Left ventricle myocardium inferior (tissue), 1 donor: ENCODE measurements at places on chromosomes 12 and 14. TPM values are rescaled to one million over a fixed set of nuclear protein-coding genes. Genes with fewer than 3 reads are reported as not detected.

- no peak for DNase-seq
These were observed 806.2 kb downstream of the GALC start for GRCh38 chr14:87186737-87187136.

TPCN1 gene
- total RNA-seq = 153 TPM

GRCh38 chr12:58741226-58741625, 179.1 kb downstream of the LRIG3 start:
- no peak for DNase-seq

HAL gene
- not detected for total RNA-seq

DNA sequence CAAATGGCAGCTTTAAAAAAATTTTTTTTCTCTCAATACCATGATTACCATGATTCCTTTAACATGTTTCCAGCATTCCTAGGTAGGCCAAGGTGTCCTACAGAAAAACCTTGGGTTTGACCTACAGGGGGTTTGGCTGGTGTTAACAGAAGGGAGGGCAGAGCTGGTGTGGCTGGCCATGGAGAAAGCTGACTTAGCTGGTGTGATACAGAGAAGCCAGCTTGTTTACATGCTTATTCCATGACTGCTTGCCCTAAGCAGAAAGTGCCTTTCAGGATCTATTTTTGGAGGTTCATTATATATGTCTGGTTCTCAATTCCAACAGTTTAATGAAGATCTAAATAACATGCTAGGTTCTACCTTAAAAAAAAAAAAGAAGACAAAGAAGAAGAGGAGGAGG, 68.6 kb downstream of the EEA1 start:
- DNase-seq = no peak

DNA sequence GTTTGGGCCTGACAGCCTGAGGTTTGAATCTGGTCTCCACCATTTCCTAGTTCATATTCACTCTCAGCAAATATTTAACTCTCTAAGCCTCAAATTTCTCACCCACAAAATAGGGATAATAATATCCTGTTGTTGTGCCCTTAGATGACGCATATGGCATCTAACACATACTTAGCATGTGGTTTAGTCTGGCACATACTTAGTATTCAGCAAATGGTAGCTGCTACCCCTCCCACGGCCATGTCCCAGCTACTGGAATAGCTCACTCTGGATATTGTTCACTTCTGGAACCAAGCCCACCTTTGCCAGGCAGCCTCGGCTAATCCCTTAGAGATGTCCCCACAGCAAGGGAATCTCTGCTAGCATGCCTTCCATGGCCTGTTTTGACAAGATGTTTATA, 53.3 kb downstream of the BICD1 start:
- DNase-seq = no peak

- DNase-seq = no peak
These were observed 22.8 kb upstream of the TMTC2 start for GRCh38 chr12:82663893-82664292.

GRCh38 chr14:20440465-20440864, 4.5 kb upstream of the KLHL33 start:
- no peak for DNase-seq

GRCh38 chr12:105032703-105033357, 46.7 kb downstream of the NOPCHAP1 start:
- no peak for DNase-seq

- DNase-seq = peak; percentile 41
These were observed 4.7 kb upstream of the DIO2 start for GRCh38 chr14:80215756-80216581.

GRCh38 chr12:117514016-117514415, 152.6 kb upstream of the NOS1 start:
- DNase-seq = no peak

- no peak for DNase-seq
These were observed 185.3 kb downstream of the TSPAN9 start for GRCh38 chr12:3262470-3262869.

GRCh38 chr14:89827265-89827664, 127.3 kb downstream of the EFCAB11 start:
- DNase-seq = no peak

- DNase-seq = peak; percentile 18
These were observed 380.1 kb downstream of the RAD51B start for GRCh38 chr14:68199554-68200151.

TAS2R14 gene
- 0.58 TPM for total RNA-seq

GRCh38 chr12:111467092-111467856, 61.6 kb downstream of the SH2B3 start:
- no peak for DNase-seq

DNA sequence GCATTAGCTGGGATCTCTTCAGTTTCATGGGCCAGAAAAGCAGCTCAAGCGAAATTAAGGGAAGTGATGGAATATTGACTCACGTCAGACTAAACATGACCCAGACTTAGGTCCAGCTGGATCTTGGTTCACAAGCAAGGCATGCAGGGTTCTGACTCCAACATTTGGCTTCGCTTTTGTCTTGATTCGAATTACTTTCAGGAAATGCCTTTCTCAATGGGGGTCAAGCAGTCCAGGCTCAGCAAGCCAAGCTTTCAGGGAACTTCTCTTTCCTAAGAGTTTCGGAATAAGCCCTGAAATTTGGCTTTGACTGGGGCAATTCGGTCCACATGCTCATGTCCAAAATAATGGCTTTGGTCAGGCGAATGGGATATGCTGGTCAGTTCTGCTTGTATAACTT, 678.7 kb upstream of the TMEM132C start:
- no peak for DNase-seq

DNA sequence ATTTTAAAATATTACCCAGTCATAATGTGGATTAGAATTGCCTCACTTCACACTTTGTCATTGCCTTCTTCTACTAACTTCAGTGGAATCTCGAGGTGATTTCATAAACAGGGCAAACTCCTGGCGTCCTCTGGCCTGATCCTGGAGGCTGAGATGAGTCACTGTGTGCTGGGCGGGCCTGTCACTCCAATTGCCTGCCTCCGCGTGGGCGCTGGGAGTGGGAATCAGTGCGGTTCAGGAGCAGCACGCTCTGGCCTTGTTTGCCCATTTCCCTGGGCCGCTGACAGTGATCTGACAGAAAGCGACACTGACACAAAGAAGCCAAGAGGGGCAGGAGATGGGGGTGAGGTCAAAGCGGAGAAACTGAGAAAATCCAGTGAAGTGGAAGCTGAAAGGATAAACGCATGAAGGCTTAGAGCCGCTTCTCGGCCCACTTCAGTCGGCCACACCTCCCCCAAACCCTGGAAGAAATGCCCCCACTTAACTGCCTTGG, 29.7 kb downstream of the LGR5 start:
- DNase-seq = no peak

NANOG gene
- not detected for total RNA-seq

DNA sequence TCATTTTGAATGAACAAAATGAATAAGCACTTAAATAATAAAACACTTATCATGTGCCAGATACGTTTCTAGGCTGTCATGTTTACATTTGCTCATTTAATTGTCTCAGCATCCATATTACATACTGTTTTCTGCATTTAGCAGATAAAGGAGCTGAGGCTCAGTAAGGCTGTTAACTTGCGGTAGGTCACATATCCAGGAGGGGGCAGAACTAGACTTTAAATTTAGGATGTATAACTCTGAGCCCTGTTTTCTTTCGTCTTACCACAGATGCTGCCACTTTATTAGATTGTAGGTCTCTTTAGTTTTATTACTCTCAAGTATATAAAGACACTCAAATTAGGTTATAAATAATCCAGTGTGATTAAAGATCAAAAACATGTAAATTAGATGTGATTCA, 17.7 kb downstream of the IRAK4 start:
- DNase-seq = no peak

PKP2 gene
- 428 TPM for total RNA-seq

IRAK3 gene
- 4.8 TPM for total RNA-seq

GRCh38 chr12:18160901-18161300, 70.9 kb upstream of the RERGL start:
- no peak for DNase-seq

- DNase-seq = no peak
These were observed 1.4 kb upstream of the ASIC1 start for GRCh38 chr12:50055831-50056638.

GRCh38 chr14:74349757-74350156, 1.5 kb downstream of the VRTN start:
- DNase-seq = no peak

TDRD9 gene
- 4.8 TPM for total RNA-seq

NGB gene
- total RNA-seq = not detected

CFAP73 gene
- total RNA-seq = not detected

DNA sequence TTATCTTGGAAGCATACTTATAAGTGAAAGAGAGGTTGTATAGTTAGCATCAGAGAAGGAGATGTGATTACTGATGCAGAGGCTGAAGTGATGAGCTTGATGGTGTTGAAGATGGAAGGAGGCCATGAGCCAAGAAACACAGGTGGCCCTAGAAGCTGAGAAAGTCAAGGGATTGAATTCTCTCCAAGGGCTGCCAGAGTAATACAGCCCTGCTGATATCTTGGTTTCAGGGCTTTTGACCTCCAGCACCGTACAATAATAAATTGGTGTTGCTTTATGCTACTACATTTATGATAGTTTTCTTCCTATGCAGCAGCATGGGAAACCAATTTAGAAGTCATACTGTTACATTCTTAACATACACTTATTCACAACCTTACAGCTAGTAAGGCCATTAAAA, 1133.3 kb downstream of the AACS start:
- DNase-seq = no peak

- peak; percentile 61 for DNase-seq
These were observed 32.0 kb upstream of the CDKN3 start for GRCh38 chr14:54364555-54365415.

C3AR1 gene
- 5.5 TPM for total RNA-seq

PRH2 gene
- not detected for total RNA-seq

DNA sequence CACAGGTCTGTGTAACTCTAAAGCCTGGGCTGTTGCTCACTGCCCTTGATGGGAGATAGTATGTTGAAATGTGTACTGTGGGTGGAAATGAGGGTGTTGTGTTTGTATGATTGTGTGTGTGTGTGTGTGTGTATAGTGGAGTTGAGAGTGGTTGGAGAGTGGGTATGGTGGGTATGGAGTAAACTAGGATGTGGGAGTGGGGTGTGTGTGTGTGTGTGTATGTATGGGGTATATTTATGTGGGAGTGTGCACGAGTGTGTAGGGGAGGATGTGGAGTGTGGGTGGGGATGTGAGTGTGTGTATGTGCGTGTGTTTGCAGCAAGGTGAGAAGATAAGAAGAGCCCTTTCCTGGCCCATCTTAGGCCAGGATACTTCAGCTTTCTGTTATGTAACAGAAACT, 22.3 kb downstream of the RPH3A start:
- DNase-seq = no peak

DNA sequence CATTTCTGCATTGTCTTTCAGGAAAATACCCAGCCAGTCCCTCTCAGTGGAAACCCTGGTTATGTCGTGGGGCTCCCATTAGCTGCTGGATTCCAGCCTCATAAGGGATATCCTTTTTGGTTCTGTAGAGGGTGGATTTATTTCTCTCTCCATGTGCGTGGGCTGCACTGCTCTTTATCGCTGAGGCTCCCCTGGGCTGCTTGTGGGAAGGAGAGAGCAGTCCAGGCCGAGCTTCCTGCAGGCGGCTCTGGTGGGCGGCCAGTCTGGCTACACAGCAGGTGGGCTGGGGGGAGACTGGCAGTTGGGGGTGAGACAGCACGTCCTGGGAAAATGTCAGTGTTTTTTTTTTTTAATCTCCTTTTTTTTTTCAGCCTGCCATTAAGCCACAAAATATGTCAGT, 27.6 kb downstream of the TCTN1 start:
- DNase-seq = peak; percentile 34

- DNase-seq = peak; percentile 55
These were observed 88.5 kb downstream of the LGMN start for GRCh38 chr14:92659765-92660561.

- peak; percentile 57 for DNase-seq
These were observed 92.1 kb downstream of the LRRC74A start for GRCh38 chr14:76918256-76918781.

GRCh38 chr14:103738166-103738565, 22.6 kb downstream of the ZFYVE21 start:
- DNase-seq = no peak

- DNase-seq = no peak
These were observed 195.6 kb upstream of the SSTR1 start for GRCh38 chr14:38012056-38012455.

GRCh38 chr14:92471919-92472318, 41.7 kb upstream of the RIN3 start:
- no peak for DNase-seq
